ENCODE measurements at places on chromosomes 13 and 19.

- no peak for DNase-seq
These were observed 26.9 kb downstream of the NOTCH3 start for GRCh38 chr19:15173746-15174404.

- DNase-seq, result no peak
These were observed 573.1 kb upstream of the KLF12 start for GRCh38 chr13:74707291-74707690.

- DNase-seq, result no peak
These were observed 321.7 kb downstream of the DCT start for GRCh38 chr13:94157705-94158218.

DNA sequence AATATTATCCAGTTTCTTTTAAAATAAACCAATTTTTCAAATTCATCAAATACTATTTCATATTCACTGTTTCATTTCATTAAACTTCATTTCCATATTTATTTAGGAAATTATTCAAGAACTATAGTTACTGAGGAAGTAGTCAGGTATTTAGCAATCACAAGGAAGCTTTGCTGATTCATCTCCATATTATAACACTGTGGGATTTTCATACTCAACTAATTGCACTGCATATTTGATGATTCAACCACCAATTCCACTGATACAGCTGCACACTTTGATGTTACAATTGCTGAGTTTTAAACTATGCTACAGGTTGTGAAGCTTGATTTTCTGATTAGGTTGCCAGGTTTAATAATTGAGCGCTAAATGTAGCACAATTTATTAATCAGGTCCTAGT lies 556.8 kb upstream of the SLITRK1 start:
- no peak for DNase-seq

DNA sequence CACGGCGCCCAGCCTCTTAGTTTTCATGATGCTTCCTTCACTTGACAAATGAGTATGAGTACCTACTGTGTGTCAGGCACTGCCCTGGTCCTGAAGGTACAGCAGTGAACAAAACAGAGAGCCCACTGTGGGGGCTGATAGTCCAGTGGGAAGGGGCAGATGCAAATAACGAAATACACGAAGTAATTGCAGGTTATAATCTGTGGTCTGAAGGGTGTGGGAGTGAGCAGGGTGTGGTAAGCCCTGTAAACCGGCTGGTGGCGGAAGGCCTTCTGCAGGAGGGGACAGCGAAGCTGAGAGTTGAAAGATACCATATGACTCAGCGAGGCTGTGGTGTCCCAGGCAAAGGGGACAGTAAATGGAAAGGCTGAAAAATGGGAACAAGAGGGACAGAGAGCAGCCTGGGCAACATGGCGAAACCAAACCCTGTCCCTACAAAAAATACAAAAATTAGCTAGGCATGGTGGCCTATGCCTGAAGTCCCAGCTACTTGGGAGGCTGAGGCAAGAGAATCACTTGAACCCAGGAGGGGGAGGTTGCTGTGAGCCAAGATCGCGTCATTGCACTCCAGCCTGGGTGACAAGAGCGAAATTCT lies 60.5 kb downstream of the MAP4K1 start:
- peak; percentile 67 for DNase-seq

GRCh38 chr13:40026174-40026585 lies 370.7 kb downstream of the COG6 start:
- no peak for DNase-seq

- DNase-seq, result peak; percentile 45
These were observed 11.6 kb upstream of the ASF1B start for GRCh38 chr19:14147797-14148605.

DNA sequence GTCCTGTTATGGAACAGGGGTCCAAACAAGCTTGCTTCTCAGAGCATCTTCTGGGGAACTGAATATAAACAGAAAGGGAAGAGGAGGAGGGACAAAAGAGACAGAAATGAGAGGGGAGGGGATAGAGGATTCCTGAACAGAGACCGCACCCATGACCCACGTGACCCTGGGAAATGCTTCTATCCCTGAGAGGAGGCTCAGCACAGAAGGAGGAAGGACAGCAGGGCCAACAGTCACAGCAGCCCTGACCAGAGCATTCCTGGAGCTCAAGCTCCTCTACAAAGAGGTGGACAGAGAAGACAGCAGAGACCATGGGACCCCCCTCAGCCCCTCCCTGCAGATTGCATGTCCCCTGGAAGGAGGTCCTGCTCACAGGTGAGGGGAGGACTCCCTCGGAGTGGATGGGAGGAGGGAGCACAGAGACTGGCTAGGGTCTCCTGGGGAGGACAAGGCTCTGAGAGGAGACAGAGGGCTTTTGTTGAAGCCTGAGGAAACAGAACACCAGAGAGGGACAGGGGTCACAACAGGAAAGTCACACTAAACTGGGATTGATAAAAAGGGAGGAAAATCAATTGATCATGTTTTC lies at the start of gene CEACAM6:
Gene CEACAM6 (plus strand): TSS at position 203 of the 586 bp plus-strand sequence. CDS start 109 bp downstream, at position 312.
- DNase-seq, result peak; percentile 17

- no peak for DNase-seq
These were observed 1.9 kb upstream of the RASA3 start for GRCh38 chr13:114134111-114134943.

DNA sequence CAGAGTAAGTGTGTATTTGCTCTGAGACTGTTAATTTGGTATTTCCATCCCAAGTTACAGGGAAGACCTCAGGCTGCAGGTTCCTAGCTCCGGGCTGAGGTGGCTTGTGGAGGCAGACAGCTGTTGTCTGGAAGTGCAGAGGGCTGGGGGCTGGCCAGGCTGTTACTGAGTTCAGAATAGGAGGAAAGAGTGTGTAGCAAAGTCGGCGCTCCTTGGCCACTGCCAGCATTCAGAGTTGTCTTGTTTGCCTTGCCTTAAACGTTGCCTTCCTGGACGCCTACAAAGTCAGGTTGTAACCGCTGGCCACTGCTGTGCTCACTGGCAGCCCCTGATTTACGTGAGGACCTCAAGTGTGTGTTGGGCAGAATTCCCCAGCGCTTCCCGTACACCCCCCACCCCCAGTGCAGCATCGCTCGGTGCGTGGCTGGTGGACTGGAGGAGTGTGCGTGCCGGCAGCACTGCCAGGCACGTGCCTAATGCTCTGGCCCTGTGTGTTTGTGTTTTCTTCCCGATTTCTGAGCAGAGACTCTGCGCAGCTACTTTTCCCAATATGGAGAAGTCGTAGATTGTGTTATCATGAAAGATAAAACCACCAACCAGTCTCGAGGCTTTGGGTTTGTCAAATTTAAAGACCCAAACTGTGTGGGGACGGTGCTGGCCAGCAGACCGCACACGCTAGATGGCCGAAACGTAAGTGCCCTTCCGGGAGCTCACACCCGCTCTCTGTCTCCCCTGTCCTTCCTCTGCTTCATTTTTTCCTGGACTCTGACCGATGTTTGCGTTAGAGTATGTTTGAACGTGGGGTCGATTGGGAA lies 10.5 kb downstream of the DAZAP1 start:
- no peak for DNase-seq

DNA sequence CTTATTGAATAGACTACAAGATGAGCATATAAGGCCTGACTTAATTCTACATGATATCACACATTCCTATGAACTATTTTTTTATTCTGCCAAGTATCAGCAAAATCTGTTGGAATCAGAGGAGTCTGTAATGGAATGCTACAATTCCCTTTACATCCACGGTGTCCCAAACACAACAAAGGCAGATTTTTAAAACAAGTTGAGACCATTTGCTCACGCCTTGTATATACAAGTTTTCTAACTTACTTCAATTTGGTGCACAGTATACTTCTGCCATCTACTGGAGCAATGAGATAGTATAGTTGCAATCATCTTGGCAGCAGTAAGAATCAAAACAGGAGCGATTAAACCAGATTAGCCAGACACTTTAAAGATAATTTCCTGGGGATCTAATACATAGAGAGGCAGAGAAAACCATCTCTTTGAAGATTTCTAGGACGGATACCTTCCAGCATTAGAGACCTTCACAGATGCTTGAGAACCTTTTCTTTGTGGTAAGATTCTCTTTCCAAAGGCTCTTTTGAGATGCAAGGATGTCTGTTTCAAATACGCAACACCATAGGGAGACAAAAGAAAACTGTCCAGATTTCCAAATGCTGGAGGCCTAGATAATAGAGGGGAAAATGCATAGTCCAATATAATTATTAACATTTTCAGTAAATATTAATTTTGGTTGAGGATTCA lies 302.0 kb upstream of the MIR17HG start:
- DNase-seq, result no peak

GRCh38 chr19:47633996-47634395 lies 25.1 kb downstream of the BICRA start:
- DNase-seq, result no peak

DNA sequence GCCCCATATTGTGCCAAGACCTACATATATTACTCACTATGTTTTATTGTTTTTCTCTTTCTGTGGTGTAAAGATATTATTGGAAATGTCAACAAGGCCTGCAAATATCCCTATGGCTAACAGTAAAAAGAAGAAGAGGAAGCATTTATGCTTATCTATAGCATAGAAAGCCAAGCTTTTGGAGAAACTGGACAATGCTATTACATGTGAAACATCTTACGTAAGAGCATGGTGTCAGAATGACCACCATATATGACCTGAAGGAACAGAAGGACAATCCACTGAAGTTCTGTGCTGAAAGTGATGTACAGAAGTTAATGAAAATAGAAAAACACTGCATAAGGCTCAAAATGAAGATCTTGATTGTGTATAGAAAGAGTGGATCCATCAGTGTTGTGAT lies 145.2 kb downstream of the KCTD12 start:
- no peak for DNase-seq

- no peak for DNase-seq
These were observed 295.6 kb downstream of the ZNF536 start for GRCh38 chr19:30667746-30668145.

GRCh38 chr13:28753208-28753892 lies 34.6 kb upstream of the SLC46A3 start:
- DNase-seq, result peak; percentile 55

DNA sequence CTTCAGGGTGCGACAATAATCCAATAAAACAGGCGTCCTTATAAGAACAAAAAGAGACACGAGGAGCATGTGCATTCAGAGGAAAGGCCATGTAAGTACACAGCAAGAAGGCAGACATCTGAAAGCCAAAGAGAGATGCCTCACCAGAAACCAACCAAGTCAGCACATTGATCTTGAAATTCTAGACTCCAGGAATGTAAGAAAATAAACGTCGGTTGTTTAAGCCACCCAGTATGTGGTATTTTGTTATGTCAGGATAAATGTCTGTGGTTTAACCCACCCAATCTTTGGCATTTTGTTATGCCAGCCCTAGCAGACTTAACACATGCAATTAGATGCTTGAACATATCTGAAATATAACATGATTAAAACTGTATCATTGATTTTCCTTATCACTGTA lies 452.0 kb downstream of the SLITRK6 start:
- no peak for DNase-seq

All from CD14-positive monocyte (primary cell).